ENCODE measurements at places on chromosomes 1 and 21.

- DNase-seq = peak; percentile 55
These were observed 76.3 kb downstream of the MORN1 start for GRCh38 chr1:2314803-2315673.

GRCh38 chr1:207885129-207886032 is 25.5 kb downstream of the CD34 start:
- DNase-seq = peak; percentile 50

- no peak for DNase-seq
These were observed 318.5 kb downstream of the BRINP3 start for GRCh38 chr1:190159146-190159545.

DNA sequence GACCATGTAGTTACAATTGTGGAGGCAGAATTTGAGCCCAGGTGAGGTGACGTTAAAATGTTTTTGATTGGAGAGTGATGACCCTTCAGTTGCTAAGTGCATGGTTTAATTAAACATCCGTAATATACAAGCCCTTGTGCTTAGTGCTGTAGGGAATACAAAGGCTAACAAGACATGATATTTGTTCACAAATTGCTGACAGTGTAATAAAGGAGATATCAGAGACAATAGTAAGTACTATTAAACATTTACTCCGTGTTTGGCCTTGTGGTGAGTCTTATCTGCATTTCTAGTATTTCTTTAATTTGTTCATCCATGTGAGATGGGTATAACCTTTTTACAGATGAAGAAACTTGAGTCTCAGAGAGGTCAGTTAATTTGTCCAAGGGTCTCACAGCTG is 37.9 kb downstream of the RLF start:
- DNase-seq = no peak

DNA sequence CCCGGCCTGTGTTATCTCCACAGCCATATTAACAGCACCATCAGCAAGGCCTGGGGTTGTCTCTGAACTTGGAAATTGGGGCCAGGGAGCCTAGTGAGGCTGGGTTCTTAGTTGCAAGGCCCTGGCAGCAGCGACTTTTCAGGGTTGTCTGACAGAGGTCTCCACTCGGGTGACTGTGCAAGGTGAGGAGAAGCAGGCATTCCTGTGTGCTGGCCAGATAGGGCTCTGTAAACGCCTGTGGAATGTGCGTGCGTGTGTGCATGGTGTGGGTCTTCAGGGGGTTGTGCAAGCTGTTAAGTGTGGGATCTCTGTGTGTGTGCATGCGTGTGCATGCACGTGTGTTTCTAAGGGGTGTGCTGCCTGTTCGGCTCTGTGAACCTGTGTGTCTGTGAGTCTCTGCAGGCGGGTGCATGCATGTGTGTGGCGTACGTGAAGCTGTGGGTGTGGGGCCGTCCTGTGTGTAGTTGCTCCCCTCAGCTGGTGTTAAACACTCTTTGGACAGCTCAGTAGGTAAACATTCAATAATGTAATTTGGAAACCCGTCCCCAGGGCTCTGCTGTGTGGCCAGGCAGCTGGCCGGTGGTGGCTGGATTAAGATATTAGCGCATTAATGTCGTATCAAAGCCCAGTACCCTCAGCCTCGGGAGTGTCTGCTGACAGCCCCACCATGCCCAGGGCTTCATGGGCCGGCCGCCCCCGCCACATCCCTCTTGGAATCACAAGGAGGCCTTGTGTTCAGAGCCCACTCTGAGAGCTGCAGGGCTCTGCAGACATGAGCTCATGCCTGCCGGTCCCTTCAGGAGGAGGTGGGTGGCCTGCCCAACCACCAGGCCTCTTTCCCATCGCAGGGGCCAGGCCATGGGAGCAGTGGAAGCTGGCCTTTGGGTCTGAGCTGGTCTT is 189.9 kb downstream of the FOXD2 start:
- DNase-seq = no peak

- DNase-seq = no peak
These were observed 21.7 kb downstream of the PDXK start for GRCh38 chr21:43740497-43741156.

DNA sequence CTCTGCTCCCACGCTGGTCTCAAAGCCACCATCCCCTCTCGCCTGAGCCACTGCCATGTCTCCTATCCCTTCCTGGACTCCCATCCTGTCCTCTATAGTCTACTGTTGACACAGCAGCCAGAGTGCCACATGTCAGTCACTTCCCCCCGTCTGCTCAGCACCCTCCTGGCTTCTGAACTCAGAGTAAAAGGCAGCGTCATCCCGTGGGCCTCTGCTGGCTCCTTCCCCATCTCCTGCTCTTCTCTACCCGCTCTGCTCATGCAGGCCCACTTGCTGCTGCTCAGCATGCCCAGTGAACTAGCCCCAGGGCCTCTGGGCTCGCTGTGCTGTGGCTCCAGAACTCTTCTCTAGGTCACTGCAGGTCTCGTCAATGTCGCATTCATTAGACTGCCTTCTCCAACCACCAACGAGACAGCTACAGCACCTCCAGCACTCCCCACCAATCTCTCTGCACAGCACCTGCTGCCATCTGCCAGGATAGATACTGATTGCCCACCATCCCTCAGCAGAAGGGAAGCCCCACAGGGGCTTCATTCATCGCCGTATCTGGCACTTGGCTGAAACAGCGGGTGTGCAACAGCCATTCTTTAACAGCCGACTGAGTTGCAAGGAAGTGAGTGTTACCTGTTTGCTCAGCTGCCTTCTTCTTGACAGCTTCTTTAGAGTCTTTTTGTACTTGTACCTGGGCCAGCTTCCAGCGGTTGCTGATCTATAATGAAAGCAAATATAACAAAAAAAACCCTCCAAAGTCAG is 11.8 kb upstream of the SRM start:
- DNase-seq = no peak

Data from activated effector memory CD4-positive, alpha-beta T cell treated with Interleukin-2 at 50 U/mL for 16 hours (primary cell).